Stomach (tissue), 19 donors: ENCODE measurements at places on chromosomes 3 and 15.
A peak's percentile ranks its signal among the peaks of the same experiment; 100 is the strongest.

- DNase-seq: peak; percentile 91
Observed at GRCh38 chr3:13022348-13023234, 50.6 kb downstream of the IQSEC1 start.

GRCh38 chr15:78320183-78320582 is 20.0 kb upstream of the CRABP1 start:
- no peak for DNase-seq

GRCh38 chr15:76439542-76439941 is 103.0 kb downstream of the ISL2 start:
- no peak for DNase-seq

DNA sequence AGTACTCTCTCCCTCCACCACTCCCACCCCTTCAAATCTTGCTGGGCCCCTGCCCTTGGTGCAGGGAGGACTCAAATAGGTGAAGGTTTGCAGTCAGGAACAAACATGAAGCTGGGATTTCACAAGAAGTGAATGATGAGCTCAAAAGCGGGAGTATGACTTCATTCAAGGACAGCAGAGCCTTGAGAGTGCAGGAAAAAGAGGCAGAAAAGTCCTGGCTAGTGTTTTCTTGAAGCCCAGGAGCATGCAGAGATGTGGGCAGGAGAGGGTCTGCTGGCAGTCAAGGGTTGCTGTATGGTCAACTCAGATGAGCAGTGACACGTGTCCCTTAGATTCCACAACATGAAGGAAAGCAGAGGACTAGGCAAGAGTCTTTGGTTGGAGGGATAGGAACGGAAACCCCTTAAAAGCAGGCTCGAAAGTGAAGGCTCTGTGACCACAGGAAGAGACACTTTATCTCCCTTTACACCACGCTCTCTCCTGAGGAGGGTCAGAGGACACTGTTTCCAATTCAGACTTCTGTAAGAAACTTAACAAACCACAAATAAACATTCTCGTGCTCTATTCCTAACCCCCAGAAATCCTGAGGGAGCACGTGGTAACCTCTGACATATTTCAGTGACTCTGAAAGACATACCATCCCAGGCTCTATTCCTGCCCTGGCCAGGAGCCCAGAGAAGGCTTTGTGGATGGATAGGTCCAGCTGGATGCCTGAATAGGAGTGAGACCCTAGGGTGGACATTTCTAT is 168.0 kb upstream of the NDN start:
- DNase-seq: peak; percentile 8

DNA sequence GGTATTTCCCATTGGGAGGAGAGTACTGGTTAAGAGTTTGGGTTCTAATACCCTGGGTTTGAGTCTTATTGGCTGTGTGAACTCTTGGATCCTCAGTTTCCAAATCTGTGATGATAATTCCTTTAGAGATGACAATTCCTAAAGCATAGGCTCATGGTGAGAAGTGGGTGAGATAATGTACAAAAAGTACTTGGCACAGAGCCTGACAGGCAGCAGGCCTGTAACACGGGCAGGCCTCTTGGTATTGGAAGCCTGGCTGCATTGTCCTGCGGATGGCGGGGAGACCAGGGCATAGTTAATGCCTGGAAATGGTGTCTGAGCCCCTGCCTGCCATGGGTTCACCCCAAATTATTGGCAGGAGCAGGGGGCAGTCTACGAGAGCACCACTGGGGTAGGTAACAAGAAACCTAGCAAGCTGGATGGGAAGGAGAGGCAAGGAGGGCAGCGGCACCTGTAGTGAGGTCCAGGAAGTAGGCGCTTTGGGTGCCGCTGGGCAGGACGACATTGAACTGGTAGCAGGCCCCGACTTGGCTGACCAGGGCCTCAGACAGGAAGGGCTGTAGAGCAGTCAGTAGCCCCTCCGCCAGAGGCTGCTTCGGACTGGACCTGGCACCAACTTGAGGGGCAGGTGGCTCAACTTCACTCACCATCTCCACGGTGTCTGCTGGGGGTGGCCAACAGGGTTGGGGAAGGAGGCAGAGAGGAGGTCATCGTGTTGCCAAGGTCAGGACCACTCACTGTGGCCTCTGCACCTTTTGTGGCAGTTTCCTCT is 7.7 kb downstream of the STOML1 start:
- no peak for DNase-seq

DNA sequence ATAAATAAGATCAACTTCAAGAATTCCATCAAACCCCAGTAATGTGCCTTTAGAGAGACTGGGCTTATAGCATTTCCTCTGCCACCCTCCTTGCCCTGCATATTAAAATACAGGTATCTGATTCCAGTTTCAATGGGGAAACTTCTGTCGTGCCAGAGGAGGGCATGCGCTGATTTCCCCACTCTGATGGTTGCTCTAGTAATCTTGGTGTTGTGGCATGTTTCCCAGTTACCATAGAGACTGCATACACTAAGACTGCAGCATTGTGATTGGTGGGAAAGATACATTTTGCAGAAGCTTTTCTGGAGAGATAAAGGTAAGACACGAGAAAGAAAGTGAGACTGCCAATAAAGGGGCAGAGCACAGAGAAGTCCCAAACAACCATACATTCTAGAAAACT is 225.6 kb downstream of the TIGIT start:
- DNase-seq: no peak

DNA sequence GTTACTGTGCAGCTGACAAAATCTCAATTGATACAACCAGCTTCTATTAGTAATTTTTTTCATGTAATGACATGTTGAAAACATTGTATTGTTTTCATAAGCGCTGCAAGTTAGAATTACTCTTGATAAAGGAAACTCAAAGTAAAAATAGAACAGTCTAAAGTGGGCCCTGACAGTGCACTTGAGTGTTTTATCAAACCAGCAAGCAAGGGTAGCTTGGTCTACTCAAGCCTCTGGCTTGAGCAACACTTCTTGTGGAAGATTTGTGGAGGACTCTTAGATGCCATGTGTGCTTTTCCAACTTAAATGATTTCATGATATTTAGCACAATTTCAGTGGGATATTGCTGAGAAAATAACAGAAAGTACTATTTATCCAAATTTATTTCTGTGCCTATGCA is 575.7 kb upstream of the ZNF717 start:
- no peak for DNase-seq

GRCh38 chr3:104564045-104564643 is 802.6 kb upstream of the ALCAM start:
- DNase-seq: peak; percentile 52

GRCh38 chr3:188489639-188490405 is 335.9 kb downstream of the LPP start:
- DNase-seq: no peak

- no peak for DNase-seq
Observed at GRCh38 chr15:98874773-98875172, 132.8 kb downstream of the PGPEP1L start.

DNA sequence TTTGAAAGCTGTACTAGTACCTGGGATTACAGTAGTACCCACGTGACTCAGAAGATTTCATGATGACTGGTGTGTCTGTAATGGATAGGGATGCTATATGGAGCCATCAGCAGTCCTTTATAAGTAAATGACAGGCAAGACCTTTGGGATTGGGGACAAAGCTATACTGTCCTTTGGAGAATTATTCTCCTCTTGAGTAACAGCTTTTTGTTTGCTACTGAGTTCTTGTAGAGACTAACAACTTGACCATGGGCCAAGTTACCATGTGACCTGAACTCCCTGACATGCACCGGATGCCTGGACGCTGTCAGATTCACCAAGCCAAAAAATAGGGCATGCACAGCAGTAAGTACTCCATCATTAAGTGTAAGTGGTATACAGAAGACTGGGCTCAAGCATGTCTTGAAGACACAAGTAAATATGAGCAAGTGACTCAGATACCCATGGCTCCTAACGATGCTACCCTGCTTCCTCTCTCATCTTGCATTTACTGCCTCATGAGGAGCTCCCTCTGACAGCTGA is 12.9 kb downstream of the SEC11A start:
- peak; percentile 65 for DNase-seq

DNA sequence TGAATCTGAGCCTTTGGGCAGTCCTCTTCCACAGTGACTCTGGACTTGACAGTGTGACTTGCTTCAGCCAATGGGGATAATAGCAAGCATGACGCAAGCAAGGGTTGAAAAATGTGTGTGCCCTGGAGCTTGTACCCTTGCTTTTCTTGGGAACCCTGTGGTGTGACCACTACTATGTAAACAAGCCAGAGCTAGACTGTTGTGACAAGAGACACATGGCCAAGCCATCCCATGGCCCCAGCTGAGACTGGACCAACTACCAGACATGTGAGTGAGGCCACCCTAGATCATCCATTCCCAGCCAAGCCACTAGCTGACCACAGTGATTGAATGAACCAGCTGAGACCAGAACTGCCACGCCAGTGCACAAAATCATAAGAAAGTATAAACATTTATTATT is 11.8 kb downstream of the MYO1E start:
- no peak for DNase-seq

DNA sequence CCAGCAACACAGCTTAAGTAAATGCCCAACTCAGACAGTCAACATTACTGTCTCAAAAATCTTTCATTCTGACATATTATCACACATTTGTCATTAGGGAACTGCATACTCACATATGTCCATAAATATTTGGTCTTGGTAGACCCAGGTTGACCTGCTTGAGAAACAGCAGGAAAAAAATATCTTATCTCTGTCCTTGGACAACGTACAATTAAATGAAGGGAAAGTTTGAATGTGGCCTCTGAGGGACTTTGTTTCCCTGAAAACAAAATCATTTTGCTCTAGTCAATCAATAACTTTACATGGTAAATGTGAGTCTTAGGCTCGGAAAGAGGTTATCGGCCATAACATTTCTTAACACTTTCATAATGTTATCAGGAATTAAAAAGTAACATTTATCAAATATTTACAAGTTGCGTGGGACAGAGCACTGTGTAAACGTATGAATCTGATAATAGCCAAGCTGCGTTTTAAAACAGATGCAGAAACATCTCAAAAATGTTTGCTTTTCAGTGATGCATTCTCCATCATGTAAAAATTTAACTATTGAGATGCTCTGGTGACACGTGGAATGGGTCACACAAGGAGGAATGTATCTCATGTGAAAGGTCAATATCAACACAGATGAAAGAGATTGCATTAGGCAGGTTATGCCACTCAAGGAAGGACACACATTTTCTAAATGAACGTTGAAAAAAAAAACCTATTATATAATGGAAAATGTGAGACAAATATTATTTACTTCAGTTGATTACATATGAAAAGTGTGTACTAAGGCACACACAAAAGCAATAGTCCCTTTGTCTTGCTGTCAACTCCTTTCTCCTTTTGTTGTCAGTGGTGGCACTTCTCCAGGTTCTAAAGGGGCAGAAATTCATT is 304.4 kb downstream of the WDR72 start:
- peak; percentile 28 for DNase-seq

DNA sequence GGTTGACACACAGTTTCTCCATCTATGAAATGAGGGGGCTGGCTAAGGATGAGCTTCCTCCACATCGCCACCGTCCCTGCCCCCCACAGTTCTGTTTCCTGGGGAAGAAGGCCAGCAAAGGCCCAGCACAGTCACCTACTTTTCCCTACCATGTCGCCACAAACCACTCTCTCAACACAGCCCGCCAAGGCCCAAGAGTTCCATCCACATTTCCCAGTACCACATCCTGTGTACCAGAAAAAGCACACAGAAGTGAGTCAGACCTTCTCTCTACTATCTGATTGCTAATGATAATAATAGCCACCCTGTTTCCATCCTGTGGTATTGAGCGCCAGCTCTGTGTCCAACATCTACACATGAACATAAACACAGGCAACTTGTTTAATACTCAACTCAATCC is 30.3 kb upstream of the C15orf39 start:
- no peak for DNase-seq

DNA sequence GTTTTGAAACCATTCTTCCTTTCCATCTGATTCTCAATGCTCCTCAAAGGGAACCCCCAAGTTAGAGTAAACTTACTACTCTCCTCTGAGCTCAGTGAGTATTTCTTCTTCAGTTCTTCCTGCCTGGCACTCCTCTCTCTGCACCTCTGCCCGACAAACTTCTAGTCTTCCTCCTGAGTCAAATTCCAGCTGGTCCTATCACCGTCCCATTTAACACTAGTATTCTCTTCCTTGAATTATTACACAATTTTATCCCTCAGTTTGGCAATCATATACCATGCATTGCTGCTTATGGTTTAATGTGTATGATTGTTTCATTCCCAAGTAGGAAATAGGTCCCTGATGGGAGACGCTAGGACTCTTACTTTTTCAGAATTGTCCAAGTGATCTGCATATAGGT is 279.7 kb downstream of the MECOM start:
- no peak for DNase-seq

DNA sequence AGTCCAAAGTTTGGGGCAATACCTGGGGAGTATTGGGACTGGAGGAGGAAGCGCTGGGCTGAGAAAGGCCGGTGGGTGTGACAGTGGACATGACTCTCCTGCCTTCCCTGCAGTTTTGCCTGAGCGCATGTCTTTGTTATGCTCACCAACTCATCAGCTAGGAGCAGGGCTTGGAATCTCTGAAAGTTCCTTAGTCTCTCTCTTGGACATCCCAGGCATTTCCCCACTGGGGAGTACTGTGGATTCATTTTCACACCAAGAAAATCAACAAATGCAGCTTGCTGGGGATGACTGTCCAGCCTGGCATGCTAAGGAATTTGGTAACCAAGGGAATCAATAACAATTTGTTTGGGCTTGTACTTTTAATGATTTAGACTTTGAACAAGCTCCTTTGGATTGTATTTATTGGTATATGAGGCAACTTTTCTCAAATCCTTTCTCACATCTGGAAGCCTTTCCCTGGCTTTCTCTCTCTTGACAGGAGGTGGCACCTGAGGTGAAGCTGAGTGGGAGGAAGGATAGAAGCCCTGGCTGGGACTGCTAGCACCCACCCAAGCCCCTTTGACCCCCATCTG is 48.5 kb upstream of the CHST2 start:
- no peak for DNase-seq

DNA sequence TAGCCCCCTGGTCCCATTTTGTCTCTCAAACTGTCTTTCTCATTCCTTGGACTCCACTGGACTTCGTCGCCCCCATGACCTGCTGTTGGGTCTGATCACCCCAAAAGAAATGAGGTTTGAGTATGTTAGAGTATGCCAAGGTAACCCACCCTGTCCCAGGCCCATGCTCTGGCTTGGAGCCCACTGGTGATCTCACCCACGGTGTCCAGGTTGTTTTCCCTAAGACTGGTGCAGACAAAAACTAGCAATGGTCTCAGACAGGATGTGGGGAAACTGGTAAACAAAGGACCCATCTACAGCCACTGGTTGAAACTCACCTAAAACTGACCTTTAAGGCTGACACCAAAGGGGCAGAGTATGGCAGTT is 38.9 kb downstream of the EFCAB12 start:
- DNase-seq: no peak

DNA sequence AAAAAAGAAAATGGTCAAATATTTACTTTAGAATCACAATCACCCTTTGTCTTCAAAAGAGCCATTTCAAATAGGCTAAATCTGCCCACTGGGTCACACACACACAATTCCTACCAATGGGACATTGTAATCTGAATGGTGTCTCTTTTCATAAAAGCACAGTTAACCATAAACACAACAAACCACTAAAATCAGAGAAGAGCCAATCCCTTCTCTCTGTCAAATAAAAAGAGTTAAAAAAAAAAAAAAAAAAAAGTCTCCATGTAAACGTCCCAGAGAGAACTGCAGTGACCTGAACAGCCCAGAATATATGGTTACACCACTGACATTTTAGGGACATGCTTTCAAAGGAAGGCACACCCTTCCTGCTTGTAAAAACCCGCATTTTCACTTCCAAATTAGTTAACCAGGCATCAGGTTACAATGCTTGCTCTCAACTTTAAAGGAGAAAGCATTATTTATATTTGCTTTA is 63.7 kb downstream of the PRICKLE2 start:
- peak; percentile 52 for DNase-seq
